Mesendoderm (in vitro differentiated cells): ENCODE measurements at places on chromosomes 4 and X.

DNA sequence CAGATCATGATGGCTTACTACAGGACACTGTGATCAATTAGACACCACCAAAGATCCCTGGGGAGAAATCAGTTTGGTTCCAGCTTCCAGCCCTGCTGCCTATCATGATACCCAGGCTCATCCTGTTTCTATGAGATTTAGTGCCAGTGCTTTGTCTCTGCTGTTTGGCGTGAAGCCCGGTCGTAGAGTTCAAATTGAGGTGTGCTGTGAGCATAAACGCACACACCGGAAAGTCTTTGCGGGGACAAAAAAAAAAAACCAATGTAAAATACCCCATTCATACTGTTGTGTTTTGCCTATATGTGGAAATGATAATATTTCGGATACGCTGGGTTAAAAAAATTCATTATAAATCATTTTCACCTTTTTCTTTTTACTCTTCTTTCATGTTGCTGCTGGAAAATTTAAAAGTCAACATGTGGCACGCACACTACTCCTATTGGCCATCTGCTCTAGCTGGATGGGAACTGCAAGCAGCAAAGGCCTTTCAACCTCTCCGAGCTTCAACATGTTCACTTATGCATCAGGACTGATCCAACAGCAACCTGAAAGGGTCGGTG is 607 bp upstream of the DKC1 start:
- peak; percentile 22 for DNase-seq

GRCh38 chr4:182619660-182620059 is 297.5 kb downstream of the DCTD start:
- DNase-seq: no peak

DNA sequence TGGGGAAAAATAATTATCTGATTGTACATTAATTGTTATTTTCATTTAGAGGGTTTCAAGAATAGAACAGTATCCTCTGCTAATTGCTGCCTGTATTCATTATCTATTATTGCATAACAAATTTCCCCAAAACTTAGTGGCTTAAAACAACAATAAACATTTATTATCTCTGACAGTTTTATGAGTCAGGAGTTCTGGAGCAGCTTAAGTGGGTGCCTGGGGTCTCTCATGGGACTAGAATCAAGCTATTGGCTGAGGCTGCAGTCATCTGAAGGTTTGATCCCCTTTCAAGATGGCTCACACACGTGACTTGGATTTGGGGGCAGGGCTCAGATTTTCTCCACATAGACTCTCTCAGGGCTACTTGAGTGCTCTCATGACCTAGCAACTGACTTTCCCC is 98.1 kb upstream of the JADE1 start:
- no peak for DNase-seq

DNA sequence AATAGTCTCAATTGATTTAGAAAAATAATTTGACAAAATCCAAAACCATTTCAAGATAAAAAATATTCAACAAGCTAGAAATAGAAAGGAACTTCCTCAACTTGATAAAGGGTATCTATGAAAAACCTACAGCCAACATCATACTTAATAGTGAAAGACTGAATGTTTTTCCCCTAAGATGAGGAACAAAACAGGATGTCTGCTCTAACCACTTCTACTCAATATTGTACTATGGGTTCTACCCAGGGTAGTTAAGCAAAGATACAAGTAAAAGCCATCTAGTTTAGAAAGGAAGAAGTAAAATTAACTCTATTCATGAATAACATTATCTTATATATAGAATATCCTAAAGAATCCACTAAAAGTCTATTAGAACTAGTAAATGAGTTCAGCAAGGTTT is 21.5 kb upstream of the SYTL5 start:
- DNase-seq: no peak

DNA sequence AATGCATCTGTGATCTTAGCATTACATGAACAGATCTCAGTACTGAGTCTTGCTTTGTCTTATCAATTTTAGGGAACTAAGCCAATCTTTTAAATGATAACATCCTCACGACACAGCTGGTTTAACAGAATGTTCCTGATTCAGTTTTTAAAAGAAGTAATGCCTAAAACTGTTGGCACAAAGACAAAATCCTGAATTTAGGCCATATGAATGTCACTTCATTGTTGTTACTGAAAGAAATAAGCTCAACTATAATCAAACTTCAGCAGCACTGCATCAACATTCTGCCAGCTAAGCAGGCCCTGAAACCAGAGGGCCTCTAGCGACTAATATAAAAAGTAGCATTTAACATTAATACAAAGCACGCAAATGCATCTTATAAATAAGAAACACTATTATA is 130.6 kb downstream of the FRYL start:
- DNase-seq: no peak

DNA sequence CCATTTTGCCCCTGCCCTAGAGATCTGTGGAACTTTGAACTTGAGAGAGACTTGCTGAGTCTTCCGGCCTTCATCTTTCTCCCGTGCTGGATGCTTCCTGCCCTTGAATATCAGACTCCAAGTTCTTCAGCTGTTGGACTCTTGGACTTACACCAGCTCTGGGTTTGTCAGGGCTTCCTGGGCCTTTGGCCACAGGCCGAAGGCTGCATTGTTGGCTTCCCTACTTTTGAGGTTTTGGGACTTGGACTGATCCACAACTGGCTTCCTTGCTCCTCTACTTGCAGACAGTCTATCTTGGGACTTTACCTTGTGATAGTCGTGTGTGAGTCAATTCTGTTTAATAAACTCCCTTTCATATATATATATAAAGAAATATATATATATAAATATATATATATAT is 1071.0 kb downstream of the ADGRL3 start:
- no peak for DNase-seq

DNA sequence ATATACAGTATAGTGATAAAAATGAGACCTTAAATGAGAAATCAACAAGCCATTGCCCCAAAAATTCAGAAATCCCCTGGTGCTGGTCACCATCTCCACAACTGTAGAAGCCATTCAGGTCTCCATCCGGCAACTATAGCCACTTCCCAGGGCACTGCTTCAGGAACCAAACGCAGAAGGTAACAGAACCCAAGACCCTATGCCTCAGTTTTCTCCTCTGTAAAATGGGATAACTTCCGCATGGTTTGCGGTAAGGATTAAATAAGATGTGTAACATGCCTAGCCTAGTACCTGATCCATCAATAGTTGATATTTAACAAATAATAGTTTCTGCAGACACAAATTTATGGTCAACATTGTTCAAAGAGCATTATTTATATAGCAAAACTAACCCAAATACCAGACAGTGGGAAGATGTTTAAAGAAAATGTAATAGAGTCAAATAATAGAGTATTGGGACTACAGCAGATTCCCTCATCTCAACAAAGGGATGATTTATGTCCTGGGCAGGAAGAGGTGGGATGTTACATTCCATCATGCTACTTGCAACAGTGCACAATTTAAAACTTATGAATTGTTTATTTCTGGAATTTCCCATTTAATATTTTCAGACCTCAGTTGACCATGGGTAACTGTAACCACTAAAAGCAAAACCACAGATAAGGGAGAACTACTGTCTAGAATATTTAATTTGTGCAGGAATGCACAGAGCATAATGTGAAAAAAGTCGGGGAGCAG is 30.0 kb downstream of the IRF2 start:
- DNase-seq: no peak

- peak; percentile 34 for DNase-seq
Measured at GRCh38 chr4:153209410-153209809, 5.2 kb downstream of the TRIM2 start.

- peak; percentile 45 for DNase-seq
Measured at GRCh38 chrX:155314260-155314659, 20.2 kb downstream of the CLIC2 start.

- DNase-seq: no peak
Measured at GRCh38 chr4:35912174-35912573, 332.1 kb downstream of the ARAP2 start.

- DNase-seq: peak; percentile 26
Measured at GRCh38 chr4:37392521-37393255, 148.1 kb downstream of the NWD2 start.

DNA sequence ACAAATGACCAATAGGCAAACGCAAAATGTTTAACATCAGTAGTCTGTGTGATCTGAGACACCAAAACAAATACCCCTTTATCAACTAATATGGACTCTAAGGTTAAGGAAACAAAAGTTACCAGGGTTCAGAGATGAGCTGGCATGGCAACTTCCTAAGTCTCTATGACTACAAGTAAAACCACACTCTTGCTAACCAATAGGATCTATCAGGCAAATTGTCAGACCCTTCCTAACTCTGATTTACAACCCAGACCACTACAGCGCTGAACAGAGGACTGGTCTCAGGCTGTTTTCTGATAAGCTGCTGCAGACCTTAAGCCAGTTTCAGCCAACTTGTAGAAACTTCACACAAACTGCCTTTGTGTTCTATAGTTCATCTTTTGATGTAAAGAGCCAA is 608.0 kb downstream of the TLL1 start:
- peak; percentile 5 for DNase-seq

DNA sequence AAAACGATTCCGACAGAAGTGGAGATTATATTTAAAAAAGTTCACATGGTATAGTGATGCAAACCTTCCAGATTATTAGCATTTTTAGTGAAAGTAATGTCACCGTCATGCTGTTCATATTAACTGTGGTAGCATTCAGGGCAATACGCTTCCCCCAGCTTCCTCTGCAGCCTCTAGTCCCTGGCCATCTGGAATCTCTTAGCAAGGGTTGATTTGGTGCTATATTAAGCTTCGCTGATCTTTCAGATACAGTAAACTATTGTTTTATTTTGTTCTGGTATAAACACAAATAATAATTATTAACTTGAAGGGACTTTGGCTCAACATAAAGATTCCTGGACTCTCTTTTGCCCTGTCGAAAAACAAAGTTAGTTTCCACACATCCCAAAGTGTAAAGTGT is 1080.5 kb upstream of the TENM3 start:
- DNase-seq: no peak

GRCh38 chr4:95061220-95061619 is 303.5 kb downstream of the BMPR1B start:
- no peak for DNase-seq

DNA sequence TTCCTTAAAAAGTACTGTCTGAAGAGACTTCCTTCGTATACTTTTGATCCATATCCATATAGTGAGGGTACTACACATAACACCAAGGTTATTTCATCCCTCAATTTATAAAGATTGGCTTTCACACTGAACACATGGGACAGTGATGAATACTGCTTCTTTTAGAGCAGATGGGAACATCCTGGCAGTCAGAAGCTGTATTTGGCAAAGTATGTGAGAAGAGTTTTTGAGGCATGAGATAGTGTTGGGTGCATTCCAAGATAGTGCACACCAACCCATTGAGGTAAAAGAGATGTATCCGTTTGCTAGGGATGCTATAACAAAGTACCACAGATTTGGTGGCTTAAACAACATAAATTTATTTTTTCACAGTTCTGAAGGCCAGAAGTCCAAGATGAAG is 141.1 kb downstream of the MOSPD2 start:
- DNase-seq: no peak

- DNase-seq: no peak
Measured at GRCh38 chr4:15667006-15667405, 11.8 kb upstream of the FBXL5 start.

GRCh38 chr4:36609661-36610060 is 328.2 kb downstream of the DTHD1 start:
- no peak for DNase-seq

DNA sequence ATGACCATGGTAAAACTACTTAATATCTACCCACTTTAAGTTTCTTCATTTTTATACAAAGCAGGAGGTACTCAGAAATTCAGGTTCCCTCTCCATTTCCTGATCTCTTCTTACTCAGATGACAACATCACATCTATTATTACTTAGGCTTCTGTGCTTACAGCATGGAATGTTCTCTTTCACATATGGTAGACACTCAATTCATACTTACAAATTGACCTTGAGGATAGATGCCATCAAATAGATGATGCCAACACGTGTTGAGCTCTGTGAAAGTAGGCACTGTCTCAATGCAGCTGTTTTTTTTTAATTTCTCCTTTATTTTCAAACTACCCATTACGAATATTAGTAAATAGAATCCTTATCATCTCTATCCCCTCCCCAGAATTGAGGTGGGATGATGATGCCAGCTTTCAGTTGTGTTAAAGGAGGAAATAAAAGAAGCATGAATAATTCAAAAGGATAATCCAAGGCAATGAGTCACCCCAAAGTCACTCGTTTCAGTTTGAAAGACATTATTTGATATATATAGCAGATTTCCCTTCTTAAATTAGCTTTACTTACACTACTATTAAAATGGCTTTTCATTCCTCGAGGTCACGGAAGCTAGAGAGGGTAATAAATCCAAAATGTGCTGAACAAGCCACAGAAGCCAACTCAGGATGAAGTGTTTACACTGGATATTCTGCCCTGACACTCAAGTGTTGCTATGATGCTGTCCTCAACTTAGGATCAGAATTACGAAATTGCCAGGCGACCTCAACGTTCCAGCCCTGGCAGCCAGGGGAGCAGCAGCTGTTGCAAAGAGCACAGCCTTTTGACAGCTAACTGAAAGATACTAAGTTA is 124.2 kb upstream of the EOLA2 start:
- no peak for DNase-seq

DNA sequence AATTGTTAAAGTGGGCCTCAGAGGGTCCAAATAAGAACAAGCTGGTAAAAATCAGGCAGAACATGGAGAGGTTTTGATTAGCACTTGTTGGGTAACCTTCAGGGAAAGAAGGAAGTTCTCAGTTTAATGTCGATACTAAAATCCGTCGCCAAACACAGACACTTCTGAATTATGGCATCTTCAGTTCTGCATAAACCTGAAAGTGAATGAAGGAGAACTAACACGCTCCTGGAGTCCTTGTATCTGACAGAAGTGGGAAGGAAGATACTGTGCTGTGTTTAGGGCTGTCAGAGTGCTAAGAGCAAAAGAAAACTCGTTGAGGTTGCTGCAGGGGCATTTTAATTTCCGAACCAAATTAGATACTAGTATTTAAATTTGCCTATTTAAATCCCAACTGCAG is 106.2 kb downstream of the TMA16 start:
- no peak for DNase-seq

DNA sequence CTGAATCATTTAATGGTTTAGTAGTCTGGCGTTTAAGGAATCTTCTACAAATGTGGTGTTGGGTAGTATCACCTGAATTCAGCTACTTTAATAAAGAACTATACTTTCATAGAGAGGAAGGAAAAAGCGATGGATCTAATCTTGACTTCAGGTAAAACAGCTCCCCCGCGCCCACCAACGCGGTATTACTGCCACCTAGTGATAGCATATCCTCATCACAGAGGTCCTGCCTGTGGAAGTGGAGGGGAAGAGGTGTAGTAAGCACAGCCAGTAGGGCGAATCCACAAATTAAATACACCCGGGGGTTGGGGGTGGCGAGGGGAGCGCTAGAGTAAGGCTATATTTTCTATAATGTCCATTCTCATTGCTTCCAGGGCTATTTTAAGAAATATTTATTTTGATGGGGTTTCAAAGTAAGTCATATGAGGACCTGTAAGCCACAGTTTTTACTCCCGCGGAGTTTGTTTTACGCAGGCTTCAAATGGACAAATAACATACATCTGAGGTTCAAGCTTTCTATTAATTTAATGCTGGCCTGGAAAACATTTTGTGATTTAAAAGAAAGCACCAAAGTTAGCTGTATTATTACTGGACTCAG is 8.3 kb upstream of the DAPP1 start:
- DNase-seq: peak; percentile 85
